Upper lobe of left lung (tissue), 6 donors: ENCODE measurements at places on chromosomes 6 and 20. TPM values are rescaled to one million over a fixed set of nuclear protein-coding genes. Genes with fewer than 3 reads are reported as not detected.

LPIN3 gene
- total RNA-seq = 48.4 TPM

PAX1 gene
- not detected for total RNA-seq

DNA sequence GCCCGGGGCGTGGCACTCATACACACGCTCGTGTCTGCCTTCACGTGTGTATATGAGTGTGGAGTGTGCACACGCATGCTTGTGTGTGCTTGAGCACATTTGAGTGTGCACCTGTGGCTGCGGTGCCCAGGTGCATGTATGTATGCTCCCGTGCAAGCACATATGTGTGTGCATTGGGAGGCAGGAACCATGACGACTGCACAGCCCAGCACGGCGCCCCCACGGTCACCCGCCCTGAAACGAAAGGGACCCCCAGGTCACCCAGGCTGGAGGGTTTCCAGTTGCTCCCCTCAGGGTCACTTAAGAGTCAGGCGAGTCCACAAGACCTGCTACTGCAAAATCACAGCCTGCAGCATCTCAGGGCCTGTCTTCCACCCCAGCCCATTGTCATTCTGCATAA is 94.7 kb downstream of the YTHDF1 start:
- no peaks in the 10 kb centered on the region for H3K4me1 ChIP-seq
- H3K27ac ChIP-seq = no peak overlapping the region
- H3K36me3 ChIP-seq = no peaks in the 10 kb centered on the region
- no peaks in the 10 kb centered on the region for H3K27me3 ChIP-seq

DNA sequence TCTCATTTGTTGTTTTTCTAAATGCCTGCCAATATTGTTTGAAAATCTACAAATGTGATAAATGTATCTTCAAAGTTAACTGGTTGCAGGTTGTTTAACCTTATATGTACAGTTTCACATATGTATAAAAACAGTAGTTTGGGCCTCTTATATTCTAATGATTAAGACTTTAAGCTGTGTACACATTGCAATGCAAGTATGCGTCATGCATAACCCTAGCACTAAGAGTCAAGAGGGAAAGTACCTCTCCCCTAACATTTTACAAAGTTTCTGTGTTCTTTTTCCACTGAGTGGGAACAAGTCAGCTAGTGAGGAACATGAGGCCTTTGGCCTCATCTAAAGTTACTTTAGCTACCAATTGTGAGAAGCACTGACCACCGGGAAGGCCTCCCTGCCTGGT is 25.7 kb upstream of the MICB start:
- peaks cover 28% of the 10 kb centered on the region for H3K4me1 ChIP-seq
- no peaks in the 10 kb centered on the region for H3K36me3 ChIP-seq
- no peak overlapping the region for H3K4me3 ChIP-seq
- no peak overlapping the region for H3K27ac ChIP-seq
- H3K27me3 ChIP-seq = no peaks in the 10 kb centered on the region
- DNase-seq = no peak

GRCh38 chr20:63442100-63442493 is 30.4 kb downstream of the KCNQ2 start:
- H3K4me1 ChIP-seq = no peaks in the 10 kb centered on the region
- H3K36me3 ChIP-seq = no peaks in the 10 kb centered on the region
- no peak overlapping the region for H3K27ac ChIP-seq
- peak; percentile 31 for DNase-seq

- no peak overlapping the region for H3K27ac ChIP-seq
- no peaks in the 10 kb centered on the region for H3K27me3 ChIP-seq
- no peaks in the 10 kb centered on the region for H3K36me3 ChIP-seq
- no peak for DNase-seq
- H3K4me3 ChIP-seq = no peak overlapping the region
Measured at GRCh38 chr6:48817333-48818051, 645.6 kb downstream of the MMUT start.

- H3K36me3 ChIP-seq = no peaks in the 10 kb centered on the region
- no peak for DNase-seq
- H3K27me3 ChIP-seq = no peaks in the 10 kb centered on the region
- H3K4me1 ChIP-seq = no peaks in the 10 kb centered on the region
- H3K27ac ChIP-seq = no peak overlapping the region
- H3K4me3 ChIP-seq = no peak overlapping the region
Measured at GRCh38 chr20:12695937-12696336, 312.8 kb upstream of the SPTLC3 start.

DNA sequence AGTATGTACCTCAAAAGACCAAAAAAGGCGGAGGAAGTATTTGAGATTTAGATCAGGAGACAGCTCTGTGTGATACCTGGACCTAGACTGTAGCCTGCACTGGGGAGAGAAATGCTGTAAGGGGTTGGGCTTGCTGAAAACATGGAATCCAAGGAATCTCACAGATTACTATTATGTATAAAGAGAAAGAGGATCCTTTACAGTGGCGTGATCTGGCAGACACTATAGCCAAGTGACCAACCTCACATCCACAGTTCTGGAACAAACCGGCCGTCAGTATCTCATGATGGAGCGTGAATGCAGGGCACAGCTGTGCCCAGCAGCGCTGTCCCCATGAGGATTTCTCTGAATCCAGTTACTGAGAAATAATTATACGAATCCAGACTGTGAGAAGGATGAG is 12.3 kb downstream of the DDX27 start:
- H3K4me3 ChIP-seq = no peak overlapping the region
- H3K27me3 ChIP-seq = no peaks in the 10 kb centered on the region
- no peak overlapping the region for H3K27ac ChIP-seq
- no peak for DNase-seq
- H3K4me1 ChIP-seq = no peaks in the 10 kb centered on the region
- peaks cover 93% of the 10 kb centered on the region for H3K36me3 ChIP-seq

DNA sequence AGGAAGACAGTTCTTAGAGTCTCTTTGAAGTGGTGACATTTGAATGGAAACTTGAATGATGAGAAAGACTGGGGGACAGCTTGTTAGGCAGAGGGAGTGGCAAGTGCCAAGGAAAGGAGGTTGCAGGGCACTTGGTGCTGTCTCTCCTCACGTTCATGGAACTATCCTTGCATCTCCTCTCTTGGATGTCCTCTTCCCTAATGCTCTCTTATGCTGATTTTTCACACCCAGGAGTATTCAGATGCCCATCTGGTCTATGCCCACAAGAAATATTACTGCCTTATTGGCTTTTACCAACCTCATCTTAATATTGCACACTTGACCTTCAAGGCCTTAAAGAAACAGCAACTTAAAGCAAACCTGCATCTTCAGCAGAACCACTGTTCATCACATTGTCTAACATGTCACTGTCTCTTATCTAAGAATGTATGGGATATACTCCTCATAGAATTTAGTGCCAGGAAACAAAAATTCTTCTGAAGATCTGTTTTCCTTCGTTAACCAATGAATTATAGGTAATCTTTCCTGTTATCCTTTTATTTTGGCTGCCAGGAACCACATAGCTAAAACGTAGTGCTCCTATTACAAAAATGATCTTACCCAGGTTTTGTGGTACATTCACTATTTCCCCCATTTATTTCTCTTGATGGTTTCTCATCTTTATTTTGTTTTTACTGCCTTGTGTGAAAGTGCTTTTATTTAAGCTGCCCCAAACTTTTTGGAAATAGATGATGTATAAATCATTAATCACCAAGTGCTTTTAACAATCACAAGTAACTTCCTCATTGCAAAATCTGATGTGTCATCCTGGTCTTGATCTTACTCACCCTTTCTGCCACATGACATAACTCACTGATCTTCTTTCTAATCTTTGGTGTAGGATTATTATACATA is 12.8 kb downstream of the RGS17 start:
- H3K4me3 ChIP-seq = no peak overlapping the region
- H3K27me3 ChIP-seq = no peaks in the 10 kb centered on the region

- no peaks in the 10 kb centered on the region for H3K27me3 ChIP-seq
- no peak for DNase-seq
- no peaks in the 10 kb centered on the region for H3K36me3 ChIP-seq
- peaks cover 17% of the 10 kb centered on the region for H3K4me1 ChIP-seq
- H3K27ac ChIP-seq = no peak overlapping the region
- no peak overlapping the region for H3K4me3 ChIP-seq
Measured at GRCh38 chr6:158865769-158866168, 46.6 kb upstream of the EZR start.

DNA sequence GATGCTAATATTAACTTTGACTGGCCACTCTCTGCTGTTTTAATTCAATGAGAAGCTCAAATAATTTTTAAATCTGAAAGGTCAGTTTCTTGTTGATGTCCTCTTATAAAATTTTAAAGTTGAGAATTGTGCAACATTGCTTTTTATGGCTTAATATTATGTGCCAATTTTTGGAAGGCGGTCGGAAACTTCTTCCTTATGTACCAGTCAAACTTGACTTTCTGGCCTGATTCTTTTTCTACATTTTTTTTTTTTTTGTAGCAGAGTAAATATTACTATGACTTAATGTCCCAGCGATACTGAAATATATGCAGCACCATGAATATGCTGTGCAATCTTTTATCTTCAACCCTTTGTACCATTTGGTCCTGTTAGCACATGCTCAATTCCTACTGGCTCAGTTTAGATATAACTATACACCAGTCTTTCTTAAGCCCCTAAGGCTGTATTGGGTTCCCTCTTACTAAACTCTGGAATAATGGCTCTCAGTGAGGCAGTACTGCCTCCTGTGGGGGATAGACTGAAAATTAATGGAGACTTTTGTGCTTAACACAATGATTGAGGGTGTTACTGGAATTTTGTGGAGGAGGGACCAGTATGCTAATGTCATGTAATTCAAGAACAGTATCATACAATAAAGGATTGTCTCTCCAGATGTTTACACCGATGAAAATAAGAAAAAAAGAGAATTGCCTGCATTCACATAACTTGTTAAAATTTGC is 156.4 kb upstream of the SYNCRIP start:
- no peak for DNase-seq
- no peak overlapping the region for H3K27ac ChIP-seq
- H3K36me3 ChIP-seq = no peaks in the 10 kb centered on the region
- no peak overlapping the region for H3K4me3 ChIP-seq
- H3K4me1 ChIP-seq = no peaks in the 10 kb centered on the region
- H3K27me3 ChIP-seq = no peaks in the 10 kb centered on the region

DNA sequence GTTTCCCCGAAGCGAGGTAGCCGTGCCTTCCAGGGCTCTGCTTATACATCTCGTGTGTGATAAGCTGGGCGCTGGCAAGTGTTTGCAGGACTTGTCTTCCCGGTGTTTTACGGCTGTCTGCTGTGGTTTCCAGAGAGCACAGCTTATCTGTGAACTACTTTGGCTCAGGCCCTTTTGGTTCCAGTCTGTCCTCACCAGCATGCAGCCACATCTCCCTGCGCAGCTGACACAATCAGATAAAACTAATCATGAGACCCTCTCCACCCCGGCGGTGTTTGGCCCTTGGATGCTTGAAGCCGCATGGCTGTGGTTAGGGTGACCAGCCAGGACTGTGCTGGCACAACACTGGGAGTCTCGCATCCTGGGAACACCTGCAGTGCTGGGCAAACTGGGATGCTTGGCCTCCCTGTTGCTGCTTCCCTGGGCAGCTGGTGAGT is 241.8 kb upstream of the FOXQ1 start:
- no peak overlapping the region for H3K27ac ChIP-seq
- no peaks in the 10 kb centered on the region for H3K4me1 ChIP-seq
- H3K27me3 ChIP-seq = no peaks in the 10 kb centered on the region
- no peaks in the 10 kb centered on the region for H3K36me3 ChIP-seq

- DNase-seq = no peak
- H3K4me3 ChIP-seq = no peak overlapping the region
- H3K27me3 ChIP-seq = no peaks in the 10 kb centered on the region
Measured at GRCh38 chr20:10539818-10540553, 104.9 kb downstream of the SLX4IP start.

- no peaks in the 10 kb centered on the region for H3K27me3 ChIP-seq
- DNase-seq = no peak
- no peaks in the 10 kb centered on the region for H3K36me3 ChIP-seq
- no peak overlapping the region for H3K4me3 ChIP-seq
- H3K4me1 ChIP-seq = no peaks in the 10 kb centered on the region
- H3K27ac ChIP-seq = no peak overlapping the region
Measured at GRCh38 chr6:32885698-32886286, 31.8 kb downstream of the PSMB9 start.

KHDC1L gene
- total RNA-seq = not detected

GRCh38 chr20:24501764-24502556 is 32.5 kb downstream of the SYNDIG1 start:
- no peaks in the 10 kb centered on the region for H3K36me3 ChIP-seq
- H3K27ac ChIP-seq = no peak overlapping the region
- no peak for DNase-seq
- H3K4me1 ChIP-seq = no peaks in the 10 kb centered on the region
- H3K4me3 ChIP-seq = no peak overlapping the region

DNA sequence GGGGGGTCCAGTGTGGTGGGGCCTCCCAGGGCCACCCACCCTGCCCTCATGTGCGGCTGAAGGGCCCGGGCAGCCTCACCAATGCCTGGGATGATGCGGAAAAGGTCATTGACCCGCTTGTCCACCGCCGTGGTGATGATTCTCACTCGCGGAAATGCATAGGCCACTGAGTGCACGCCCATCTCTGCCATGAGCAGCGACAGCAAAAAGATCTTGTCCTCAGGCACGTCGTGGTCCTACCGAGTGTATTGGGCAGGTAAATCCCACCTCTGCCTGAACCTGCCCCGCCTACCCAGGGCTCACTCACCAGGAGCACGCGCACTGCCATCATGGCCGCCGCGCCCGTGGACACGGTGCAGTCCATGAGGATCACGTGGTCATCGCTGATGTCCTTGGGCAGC is 16.1 kb downstream of the UCKL1 start:
- no peaks in the 10 kb centered on the region for H3K27me3 ChIP-seq
- peaks cover 29% of the 10 kb centered on the region for H3K4me1 ChIP-seq
- peaks cover 8% of the 10 kb centered on the region for H3K36me3 ChIP-seq
- DNase-seq = no peak
- no peak overlapping the region for H3K27ac ChIP-seq

PGC gene
- total RNA-seq = 259 TPM

ZBP1 gene
- 3.3 TPM for total RNA-seq

- no peak for DNase-seq
- H3K4me3 ChIP-seq = no peak overlapping the region
- H3K36me3 ChIP-seq = no peaks in the 10 kb centered on the region
- H3K4me1 ChIP-seq = no peaks in the 10 kb centered on the region
- no peaks in the 10 kb centered on the region for H3K27me3 ChIP-seq
- no peak overlapping the region for H3K27ac ChIP-seq
Measured at GRCh38 chr20:50982363-50982762, 23.7 kb downstream of the MOCS3 start.

SYNGAP1 gene
- total RNA-seq = 57.6 TPM

JPH2 gene
- total RNA-seq = 4.2 TPM

GRCh38 chr6:25052181-25052580 is 116.4 kb upstream of the RIPOR2 start:
- no peaks in the 10 kb centered on the region for H3K27me3 ChIP-seq
- no peak overlapping the region for H3K4me3 ChIP-seq
- no peak overlapping the region for H3K27ac ChIP-seq
- H3K36me3 ChIP-seq = no peaks in the 10 kb centered on the region
- DNase-seq = no peak

DNA sequence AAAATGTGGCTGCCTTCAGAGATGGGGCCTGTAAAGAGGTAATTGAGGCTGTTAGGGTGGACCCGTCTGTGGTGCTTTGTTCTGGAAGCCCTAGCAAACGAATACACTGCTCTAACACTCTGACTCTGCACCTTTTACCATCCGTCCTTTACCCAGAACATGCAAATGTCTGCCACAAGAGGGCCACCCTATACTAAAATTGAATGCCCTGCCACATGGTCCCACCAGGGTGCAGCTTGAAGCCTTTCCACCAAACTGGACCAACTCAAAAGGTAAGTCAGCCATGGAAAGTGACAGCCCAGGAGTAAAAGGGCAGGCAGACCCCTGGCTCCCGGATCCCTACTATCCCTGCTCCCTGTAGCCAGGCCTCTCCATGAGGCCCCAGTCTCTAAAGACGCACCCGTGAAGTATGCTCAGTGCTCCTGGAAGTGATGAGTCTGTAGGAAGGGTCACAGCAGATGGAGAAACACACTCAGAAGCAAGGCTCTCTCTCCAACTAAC is 5.8 kb upstream of the BFSP1 start:
- H3K36me3 ChIP-seq = no peaks in the 10 kb centered on the region
- no peaks in the 10 kb centered on the region for H3K27me3 ChIP-seq
- no peak for DNase-seq
- H3K4me1 ChIP-seq = peaks cover 12% of the 10 kb centered on the region
